Thoracic aorta (tissue), 2 donors: ENCODE measurements at places on chromosomes 11 and 22.
A peak's percentile ranks its signal among the peaks of the same experiment; 100 is the strongest.

DNA sequence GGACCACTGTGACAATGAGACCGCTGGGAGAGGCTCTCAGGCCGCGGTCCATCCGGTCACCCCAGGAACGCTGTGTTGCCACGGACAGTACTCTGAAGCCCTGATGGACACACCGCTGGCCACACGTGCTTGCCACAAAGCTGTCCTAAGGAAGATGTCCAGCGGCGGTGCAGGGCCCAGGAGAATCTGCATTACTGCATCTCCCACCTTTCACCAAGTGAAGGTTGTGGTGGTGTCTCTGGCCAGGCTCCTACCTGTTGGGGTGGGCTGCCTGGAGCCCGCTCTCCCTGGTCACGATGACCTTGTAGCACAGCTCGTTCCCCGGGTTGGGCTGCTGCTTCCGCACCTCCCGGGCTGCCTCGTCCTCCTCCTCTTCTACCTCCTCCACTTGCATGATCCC is 4.2 kb downstream of the TTLL12 start:
- DNase-seq: no peak

GRCh38 chr11:131766637-131767036 is 396.2 kb downstream of the NTM start:
- no peak for DNase-seq

DNA sequence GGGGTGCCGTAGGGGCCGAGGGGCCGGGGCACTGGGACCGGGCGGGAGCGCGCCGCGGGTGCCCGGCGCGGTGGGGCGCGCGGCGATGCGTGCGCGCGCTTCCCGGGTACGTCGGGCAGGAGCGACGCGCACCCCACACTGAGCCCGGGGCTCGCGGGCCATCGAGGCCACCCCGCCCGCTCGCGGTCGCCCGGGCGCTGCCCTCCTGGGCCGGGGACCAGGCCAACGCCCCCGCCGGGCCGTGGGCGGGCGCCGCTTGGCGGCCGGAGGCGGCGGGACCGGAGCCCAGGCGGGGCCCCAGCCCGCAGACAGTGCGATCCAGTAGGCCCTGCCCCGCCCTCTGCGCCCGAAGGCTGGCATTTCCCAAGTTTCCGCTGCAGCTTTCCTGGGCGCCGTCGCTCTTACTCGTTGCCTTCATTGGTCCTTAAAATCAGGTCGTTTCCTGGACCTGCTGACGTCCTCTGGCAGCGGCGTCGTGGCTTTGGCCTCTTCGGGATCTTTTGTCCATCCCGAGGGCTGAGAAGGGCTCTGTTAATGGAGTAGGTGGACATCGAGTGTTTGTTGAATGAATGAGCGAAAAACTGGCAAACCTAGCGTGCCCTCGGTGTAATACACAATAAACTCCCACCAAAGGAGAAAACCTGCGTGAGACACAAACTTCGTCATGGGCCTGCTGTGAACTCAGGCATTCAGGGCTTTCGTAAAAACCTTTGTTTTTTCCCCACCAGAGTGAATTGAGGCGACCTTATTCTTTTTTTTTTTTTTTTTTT is 638 bp downstream of the PARVA start:
- peak; percentile 32 for DNase-seq

DNA sequence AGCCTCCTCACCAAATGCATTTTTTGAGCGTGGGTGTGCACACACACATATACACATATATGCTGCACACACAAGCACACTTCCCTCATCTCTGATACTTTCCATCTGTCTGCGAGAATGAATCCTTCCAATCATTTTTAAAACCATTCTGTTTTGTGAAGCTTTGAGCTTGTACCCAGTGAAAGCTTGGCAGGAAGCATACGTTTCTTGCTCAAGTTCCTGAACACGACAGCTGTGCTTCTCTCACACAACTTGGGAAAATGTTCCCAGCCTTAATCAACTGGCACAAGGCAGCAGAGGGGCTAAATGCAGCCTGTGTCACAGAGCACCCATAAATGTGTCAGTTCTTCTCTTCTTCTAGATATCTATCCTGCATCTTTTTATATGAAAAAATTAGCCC is 524.0 kb upstream of the KIRREL3 start:
- no peak for DNase-seq

- no peak for DNase-seq
Measured at GRCh38 chr22:49238181-49239141, 589.2 kb downstream of the BRD1 start.

DNA sequence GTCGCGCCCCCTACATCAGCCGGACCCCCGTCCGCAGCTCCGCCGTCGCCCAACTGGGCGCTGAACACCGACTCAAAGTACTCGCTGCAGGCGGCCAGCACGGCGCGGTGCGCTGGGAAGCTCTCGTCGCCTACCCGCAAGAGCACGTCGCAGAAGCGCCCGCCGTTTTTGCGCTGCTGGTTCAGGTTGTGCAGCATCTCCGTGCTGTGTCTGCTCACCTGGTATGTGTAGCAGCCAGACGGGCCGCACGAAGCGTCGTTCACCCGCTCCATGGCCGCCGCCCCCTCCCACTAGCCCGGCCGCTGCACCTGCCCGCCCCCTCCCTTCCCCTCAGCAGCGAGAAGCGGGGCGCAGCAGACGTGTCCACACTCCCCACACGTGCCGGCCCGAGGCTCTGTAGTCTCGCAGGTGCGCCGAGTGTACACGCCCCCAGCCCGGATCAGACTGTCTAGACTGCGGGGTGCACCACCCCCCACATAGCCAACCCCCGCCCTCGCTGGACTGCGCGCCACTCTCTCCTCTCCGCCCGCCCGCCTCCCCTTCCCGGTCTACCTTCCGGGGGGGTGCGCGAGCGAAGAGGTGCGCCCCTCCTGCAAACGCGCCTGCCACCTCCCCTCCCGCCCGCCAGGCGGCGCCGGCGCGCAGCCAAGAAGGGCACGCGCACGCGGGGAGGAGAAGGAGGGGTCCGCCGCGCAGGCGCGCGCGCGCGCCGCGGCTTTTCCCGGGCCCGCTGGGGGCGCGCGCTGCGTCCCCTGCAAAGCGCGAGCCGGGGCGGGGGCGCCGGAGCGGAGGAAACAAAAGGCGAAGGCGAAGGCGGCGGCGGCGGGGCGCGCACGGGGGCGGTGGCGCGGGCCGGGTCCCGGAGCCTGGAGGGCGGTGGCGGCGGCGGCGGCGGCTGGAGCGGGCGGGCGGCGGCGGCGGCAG is 553 bp downstream of the PATZ1 start:
- peak; percentile 29 for DNase-seq

DNA sequence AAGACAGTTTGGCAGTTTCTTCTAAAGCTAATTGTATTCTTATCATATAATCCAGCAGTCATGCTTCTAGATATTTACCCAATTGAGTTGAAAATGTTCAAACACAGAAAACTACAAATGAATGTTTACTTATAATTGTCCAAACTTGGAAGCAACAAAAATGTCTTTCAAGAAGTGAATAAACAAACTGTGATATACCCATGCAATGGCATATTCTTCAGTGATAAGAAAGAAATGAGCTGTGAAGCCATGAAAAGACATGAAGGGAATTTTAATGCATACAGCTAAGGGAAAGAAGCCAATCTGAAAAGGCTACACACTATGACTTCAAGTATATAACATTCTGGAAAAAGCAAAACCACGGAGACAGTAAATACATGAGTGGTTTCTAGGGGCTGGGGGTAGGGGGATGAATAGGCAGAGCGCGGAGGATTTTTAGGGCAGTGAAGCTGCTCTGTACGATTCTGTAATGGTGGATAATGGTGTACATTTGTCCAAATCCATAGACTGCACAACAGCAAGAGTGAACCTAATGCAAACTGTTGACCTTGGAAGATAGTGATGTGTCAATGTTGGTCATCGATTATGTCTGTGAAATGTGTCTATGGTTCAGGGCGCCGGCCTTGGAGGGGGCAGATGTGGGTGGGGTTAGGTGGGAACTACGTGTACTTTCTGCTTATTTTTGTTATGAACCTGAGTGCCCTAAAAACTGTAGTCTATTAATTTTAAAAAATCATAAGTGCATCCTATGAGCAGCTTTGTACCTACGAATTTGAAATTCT is 424.9 kb downstream of the TBC1D22A start:
- no peak for DNase-seq

GRCh38 chr11:99739464-99740089 is 718.8 kb downstream of the CNTN5 start:
- DNase-seq: no peak

DNA sequence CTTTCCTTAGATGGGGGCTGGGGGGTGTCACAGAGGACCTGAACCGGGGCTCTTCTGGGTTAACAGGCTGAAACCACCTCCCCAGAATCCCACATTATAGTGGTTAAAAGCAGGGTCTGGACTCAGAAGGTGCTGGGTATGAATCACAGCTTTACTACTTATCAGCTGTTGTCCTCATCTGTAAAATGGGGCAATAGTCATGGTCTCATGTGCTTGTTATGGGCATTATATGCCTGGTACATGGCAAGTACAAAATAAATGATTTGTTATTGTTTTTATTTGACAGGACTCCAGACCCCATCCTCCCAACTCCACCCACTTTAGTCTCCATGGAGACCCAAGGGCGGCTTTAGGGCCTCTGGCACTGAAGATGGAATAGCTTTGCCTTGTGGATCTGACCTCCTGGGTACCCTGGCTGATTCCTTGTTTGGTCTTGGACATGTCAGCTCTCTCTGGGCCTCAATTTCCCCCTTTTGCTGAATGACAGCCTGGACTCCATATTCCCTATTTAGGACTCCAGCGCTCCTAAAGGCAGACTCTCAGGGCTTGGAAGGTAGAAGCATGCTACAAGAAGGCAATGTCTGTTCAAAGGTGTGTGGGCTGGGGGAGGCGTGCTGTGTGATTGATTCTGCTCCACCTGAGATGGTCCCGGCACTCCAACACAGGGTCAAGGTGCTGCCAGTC is 812 bp upstream of the SMTN start:
- DNase-seq: no peak

GRCh38 chr11:9774591-9775397 is 110.9 kb downstream of the SWAP70 start:
- DNase-seq: no peak

DNA sequence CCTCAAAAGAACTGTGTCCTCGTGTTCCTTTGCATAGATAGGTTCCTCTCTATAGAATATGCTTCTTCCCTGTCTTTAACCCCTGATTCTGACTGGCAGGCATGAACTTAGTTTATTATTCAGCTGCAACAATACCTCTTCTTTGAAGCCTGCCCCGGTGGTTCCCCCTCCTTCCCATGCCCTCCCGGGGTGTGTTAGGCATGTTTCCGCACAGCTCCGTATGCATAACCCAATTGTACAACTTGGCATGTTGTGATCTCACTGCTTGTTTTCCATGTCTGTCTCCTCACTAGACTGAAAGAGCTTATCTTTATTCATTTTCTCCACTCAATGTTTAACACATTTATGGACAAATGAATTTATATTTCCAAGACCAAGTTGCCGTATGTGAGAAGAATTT is 72.6 kb downstream of the DEPDC5 start:
- DNase-seq: no peak

DNA sequence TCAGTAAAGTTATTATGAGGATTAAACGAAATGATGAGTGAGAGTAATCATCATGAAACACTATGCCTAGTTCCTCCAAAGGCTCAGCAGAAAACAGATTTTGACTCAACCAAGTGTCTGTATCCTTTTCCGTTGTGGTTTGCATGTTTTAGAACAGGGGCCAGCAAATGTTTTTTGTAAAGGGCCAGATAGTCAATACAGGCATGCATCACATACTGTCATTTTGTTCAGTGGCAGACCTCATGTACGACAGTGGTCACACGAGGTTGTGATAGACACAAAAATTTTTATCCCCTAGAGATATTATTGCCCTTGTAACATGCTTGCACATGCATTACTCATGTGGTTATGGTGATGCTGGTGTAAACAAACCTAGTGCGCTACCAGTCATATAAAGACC is 81.9 kb upstream of the SLC25A18 start:
- no peak for DNase-seq

- no peak for DNase-seq
Measured at GRCh38 chr11:64580412-64580811, 10.6 kb upstream of the SLC22A12 start.

DNA sequence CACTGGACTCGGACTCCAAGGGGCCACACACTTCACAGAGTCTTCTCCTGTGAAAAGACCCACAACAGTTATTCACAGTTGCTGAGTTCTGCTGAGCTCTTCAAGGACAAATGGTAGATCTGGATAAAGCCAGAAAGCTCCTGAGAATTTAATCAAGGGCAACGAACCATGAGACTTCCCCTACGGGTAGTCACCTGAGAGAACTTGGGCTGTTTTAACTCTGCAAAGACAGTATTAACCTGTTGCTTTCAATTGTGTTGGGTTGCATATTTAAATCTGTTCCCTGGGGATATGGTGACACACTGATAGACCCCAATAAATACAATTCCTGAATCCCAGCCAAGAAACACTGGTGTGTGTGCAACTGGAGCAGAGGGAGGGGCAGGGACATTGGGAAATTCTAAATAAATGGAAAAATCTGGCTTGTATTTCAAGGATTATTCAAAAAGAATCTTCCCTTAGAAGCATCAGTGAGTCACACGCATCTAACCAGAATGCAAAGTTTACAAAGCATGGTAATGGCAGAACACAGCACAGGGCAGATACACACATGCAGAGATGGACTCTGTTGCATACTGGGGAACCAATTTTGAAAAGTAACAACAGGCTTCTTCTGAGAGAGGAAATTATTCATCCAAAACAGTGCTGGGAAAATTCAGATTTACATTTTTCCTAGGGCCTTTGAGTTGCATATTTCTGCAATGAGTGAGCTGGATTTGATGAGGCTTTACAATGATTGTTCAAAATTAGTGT is 4.0 kb downstream of the KCNJ1 start:
- no peak for DNase-seq

DNA sequence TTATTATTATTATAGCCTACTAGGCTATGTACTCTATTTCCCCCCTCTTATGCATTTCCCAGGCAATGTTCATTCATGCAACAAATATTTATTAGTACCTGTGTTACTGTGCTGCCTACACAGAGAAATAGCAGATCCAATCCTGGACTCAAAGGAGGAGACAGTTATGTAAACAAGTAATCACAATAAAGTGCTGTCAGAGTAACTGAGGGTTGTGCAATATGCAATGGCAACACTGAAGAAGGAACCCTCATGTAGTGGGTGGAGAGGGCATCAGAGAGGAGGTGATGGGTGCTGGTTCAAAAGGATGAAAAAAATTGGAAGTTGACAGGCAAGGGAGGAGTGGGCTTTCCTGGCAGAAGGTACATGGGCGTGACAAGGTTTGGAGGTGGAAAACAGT is 886 bp upstream of the P4HA3 start:
- no peak for DNase-seq

DNA sequence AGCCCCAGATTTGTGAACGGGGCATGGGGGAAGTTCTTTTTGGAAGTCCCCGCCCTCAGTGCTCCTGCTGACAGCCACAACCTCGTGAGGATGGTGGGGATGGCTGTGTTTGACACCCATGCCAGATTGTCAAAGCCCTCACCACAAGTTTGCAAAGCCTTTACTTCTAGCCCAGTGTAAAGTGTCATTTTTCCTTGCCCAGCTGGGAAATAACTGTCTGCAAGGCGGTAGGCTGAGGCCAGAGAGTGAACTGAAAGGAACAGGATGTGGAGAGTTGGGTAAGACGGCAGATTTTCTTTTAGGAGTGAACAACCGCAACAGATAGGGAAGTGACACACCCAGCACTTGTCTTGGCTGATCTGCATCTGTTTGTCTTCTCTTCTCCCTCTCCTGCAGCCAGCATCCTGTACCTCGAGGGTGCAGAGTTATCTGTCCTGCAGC is 13.6 kb downstream of the IL17RA start:
- DNase-seq: no peak

- no peak for DNase-seq
Measured at GRCh38 chr11:14577292-14577691, 57.1 kb upstream of the PSMA1 start.
